ENCODE measurements at places on chromosomes 2 and 18.

GRCh38 chr2:55088400-55088799 lies 38.1 kb upstream of the RTN4 start:
- no peak for DNase-seq

DNA sequence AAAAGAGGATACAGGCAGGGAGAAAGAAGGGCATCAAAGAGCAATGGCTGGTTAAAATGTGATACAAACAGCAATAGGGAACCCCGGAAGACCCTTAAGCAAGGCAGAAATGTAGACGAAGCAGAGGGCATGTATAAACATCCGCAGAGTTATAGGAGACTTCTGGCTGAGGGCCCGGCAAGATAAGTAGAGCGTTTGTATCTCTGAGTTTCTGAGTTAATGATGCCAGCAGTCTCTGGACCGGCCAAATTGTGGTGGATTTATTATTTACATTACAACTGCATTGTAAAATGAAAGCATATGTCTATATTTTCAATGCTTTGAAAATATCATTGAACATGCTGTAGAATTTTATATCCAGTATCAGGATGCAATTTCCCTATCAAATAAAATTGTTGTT lies 148.0 kb upstream of the KCTD1 start:
- DNase-seq = no peak

GRCh38 chr2:172106108-172106961 lies 3.6 kb upstream of the DLX2 start:
- DNase-seq = peak; percentile 53

DNA sequence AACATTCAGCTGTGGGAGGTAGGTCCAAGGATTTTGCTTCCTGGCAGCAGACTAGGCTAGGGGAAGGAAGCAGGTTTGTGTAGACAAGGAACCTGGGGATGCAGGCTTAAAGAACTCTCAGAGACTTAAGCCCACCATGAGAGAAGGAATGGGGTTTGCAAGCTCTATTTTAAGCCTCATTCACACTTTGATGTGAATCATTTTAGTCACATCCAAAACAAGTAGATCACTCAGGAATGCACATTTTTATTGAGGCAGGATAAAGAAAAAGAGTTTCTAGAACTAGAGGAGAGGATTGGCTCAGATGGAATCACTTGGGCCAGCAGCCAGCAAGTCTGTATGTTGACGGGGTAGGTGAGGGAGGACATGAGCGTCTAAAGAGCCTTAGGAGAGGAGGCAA lies 3.3 kb upstream of the NAPG start:
- DNase-seq = no peak

- DNase-seq = no peak
Observed at GRCh38 chr2:6008726-6009125, 316.5 kb downstream of the SOX11 start.

DNA sequence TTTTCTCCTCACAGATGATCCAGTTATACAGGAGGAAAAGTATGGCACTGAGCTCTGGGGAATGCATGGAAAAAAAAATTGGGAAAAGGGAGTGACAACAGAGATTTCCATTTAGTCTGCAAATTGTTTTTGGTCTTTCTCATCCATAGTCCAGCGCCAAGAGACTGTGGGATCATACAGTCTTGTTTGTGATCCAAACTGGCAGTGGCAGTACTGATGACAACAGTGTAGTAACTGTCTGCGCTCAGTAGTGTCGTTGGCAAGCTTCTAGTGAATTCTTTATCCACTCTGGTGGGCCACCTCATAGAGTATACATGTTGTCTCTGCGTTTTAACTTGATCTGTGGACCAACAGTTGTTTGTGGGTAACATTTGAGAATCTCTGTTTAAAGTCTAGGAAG lies 37.9 kb downstream of the GALNT1 start:
- no peak for DNase-seq

DNA sequence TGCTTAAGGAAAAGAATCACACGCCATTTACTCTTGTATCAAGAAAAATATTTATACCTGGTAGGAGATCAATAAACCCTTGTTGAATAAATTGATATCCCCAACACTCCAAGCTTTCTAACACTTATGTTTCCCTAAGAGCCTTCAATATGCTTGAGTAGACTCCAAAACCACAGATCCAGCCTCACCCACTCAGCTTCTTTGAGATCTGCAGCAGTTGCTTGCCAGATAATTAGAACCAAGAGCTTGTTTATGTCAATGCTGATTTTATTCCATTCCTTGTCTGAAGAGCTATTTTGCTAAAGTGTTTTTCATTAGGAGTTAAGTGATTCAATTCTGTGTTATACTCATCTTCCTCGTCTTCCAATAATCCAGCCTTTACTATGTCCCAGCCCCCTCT lies 26.3 kb upstream of the CRIM1 start:
- DNase-seq = no peak

DNA sequence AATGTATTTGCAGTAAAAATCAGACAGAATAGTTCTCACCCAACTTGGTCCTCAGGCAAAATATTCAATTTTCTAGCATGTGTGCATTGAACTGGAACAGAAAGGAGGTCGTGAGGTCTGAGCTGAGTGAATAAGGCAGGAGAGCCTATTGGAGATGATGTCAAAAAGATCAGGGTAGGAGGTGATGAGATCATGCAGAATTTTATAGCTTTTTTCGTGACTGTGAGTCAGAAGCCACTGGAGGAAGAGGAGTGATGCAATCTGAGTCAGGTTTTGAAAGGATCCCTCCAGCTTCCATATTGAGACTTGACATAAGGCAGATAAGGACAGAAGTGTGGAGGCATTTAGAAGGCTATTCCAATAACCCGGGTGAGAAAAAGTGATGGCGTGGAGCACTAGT lies 299.5 kb upstream of the SOX11 start:
- DNase-seq = no peak

GRCh38 chr2:178265851-178266250 lies 71.5 kb downstream of the OSBPL6 start:
- no peak for DNase-seq

DNA sequence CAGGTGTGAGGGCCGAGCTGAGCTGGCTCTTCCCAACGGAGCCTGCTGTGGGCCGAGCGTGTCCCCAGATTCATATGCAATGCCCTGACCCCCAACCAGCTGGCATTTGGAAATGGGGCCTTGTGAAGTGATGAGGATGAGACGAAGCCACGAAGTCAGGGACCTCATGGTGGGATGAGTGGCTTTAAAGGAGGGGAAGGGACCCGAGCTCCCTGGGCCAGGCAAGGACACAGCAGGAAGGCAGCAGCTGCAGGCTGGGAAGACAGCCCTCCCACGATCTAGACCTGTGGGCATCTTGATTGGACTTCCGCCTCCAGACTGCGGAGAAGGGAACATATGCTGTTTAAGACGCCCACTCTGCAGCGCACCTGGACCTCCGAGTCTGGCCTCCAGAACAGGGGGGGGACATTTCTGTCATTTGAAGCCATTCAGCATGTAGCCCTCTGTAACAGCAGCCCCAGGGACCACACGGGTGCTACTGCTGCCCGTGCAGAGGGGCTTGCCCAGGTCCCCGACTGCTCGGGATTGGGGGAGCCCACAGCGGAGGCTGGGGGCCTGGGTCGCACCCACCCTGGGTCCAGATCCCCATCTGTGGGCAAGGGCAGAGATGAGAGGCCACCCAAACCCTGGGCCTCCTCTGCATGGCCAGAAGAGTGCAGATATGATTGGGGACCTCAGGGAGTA lies 27.2 kb downstream of the KIF1A start:
- DNase-seq = no peak

DNA sequence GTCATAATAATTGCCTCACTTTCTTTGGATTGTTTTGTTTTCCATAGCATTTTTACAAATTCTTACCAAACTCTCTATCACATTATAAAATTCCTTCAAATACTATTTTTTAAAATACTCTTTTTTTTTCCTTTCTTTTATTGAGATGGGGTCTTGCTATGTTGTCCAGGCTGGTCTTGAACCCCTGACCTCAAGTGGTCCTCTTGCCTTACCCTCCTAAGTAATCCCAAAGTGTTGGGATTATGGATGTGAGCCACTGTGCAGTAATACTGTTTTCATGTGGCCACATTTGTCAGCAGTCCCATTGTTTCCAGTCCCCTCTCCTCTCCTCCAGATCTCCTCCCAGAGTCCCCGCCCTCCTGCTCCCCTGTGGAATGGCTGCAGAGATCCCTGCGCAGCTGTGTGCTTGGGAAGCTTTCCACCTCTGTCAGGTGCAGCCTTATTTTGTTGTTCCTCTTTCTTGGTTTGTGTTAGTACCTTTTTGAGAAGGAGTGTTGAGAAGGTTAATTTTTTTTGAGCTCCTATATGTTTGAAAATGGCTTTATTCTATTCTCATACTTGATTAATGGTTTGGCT lies 227.3 kb downstream of the LOXHD1 start:
- no peak for DNase-seq

GRCh38 chr2:210568108-210568507 lies 11.7 kb downstream of the CPS1 start:
- no peak for DNase-seq

- DNase-seq = no peak
Observed at GRCh38 chr2:62884514-62884913, 166.1 kb upstream of the OTX1 start.

DNA sequence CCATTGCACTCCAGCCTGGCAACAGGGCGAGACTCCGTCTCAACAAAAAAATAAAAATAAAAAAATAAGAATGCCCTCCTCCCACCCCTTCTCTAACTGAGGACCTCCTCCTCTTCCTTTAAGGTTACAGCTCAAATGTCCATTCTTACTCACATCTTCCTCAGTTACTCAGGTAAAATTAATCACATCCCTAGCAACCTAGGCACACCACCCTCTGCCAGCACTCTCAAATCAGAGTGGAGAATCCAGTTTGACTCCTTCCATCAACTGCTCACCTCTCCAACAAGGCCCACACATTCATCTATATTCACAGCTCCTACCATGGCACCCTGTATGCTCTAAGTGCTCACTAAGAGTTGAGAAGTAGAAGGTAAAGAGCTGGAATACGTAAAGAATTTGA lies 254.3 kb downstream of the ZEB2 start:
- DNase-seq = no peak

- no peak for DNase-seq
Observed at GRCh38 chr2:165420231-165420630, 49.3 kb upstream of the CSRNP3 start.

DNA sequence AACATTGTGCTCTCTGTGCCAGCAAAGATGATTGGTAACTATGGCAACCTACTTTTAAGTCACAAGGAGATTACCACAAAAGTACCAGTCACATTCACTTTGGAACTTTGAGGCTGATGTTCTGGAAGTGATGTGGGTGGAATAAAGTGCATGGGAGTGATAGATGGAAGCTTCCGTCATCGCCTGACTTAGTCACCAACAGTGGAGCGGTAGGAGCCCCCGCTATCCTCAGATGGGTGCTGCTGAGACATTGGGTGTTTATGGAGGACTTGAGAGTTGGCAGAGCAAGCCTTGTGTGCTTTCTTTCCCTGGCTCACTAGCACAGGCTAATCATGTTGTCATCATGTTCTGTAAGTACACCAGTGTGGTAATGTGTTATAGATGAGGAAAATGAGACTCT lies 4.6 kb downstream of the PPP1R7 start:
- no peak for DNase-seq

GRCh38 chr2:152644189-152644873 lies 72.9 kb downstream of the PRPF40A start:
- DNase-seq = no peak

DNA sequence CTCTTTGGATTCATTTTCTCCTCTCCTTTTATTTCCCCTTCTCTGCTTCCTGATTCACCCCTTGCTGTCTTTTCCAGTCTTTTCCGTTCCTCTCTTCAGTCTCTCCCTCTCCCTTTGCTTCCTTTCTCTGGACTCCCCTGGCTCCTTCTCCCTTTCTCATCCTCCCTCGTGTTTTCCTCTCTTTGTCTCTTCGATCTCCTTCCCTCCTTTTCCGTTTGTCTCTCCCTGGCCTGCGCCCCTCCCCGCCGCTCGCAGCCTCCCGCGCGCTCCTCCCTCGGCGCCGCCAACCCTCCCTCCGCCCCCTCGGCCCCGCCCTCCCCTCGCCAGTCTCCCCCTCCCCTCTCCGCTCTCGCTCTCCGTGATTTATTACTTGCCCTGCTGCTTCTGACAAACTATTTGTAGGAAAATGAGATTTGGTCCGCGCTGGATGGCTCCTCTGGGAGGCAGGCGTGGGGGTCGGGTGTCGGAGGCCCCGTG lies 46.0 kb upstream of the PAX8 start:
- peak; percentile 13 for DNase-seq

GRCh38 chr2:66840321-66841002 lies 405.5 kb downstream of the MEIS1 start:
- DNase-seq = no peak

DNA sequence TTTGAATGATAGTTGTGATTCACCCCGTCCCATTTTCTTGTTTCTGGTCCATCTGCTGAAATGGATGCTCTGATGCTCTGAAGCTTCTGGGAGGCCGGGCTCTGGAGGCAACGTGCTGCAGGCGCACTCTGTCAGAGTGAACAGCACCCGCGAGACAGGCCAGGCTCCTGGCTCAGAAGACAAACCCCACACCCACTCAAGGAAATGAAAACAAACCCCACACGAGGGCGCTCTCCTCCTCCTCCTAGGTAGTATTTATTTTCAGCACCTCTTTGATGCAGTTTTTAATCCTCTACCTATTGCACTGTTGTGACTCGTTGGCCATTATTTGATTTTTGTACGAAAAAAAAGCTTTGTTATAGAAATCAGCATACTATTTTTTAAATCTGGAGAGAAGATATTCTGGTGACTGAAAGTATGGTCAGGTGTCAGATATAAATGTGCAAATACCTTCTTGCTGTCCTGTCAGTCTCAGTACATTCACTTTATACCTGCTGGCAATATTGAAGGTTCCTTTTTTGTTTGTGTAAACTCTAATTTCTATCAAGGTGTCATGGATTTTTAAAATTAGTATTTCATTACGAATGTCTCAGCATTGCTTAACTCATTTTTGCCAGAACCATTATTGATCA lies 10.3 kb upstream of the CHST10 start:
- DNase-seq = peak; percentile 54

- DNase-seq = peak; percentile 68
Observed at GRCh38 chr2:147449323-147449991, 395.4 kb upstream of the ACVR2A start.

GRCh38 chr2:181310967-181311366 lies 146.2 kb upstream of the ITGA4 start:
- no peak for DNase-seq

- DNase-seq = no peak
Observed at GRCh38 chr2:121888189-121888557, 132.7 kb downstream of the TSN start.

- peak; percentile 87 for DNase-seq
Observed at GRCh38 chr18:23071285-23071684, 64.0 kb upstream of the CABLES1 start.

GRCh38 chr2:190607657-190608357 lies 41.1 kb upstream of the NAB1 start:
- no peak for DNase-seq

- no peak for DNase-seq
Observed at GRCh38 chr18:65329010-65329409, 421.8 kb upstream of the CDH7 start.

- peak; percentile 19 for DNase-seq
Observed at GRCh38 chr2:181197140-181197760, 216.8 kb downstream of the UBE2E3 start.

- no peak for DNase-seq
Observed at GRCh38 chr18:70376914-70377258, 88.0 kb downstream of the SOCS6 start.
